ENCODE measurements at places on chromosomes 1 and 21.

GRCh38 chr1:224433701-224434672 is 610 bp downstream of the WDR26 start:
- DNase-seq, result peak; percentile 17

DNA sequence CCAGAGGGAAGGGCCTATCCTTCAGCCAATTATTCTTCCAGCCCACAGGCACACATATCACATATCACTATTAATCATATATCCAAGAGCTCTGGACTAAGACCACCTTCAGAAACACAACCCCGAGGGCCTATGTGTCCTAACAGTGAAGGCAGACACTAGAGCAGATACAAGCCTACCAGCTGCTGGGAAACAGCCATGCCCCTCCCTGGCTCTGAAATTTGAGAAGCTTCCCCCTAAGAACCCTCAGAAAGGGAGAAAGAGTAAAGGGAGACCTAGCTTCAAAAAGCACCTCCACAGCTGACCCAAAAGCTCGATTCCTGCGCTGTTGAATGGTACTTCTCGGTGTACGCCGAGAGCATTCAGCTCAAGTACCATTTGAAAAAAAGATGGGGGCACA is 17.4 kb downstream of the CNN3 start:
- no peak for DNase-seq

GRCh38 chr1:170721621-170722020 is 57.7 kb downstream of the PRRX1 start:
- DNase-seq, result no peak

- no peak for DNase-seq
Measured at GRCh38 chr1:67570486-67571143, 114.4 kb upstream of the GADD45A start.

GRCh38 chr1:55005351-55006140 is 6.8 kb downstream of the BSND start:
- no peak for DNase-seq

GRCh38 chr1:34792424-34792823 is 375 bp upstream of the GJA4 start:
- no peak for DNase-seq

- DNase-seq, result no peak
Measured at GRCh38 chr1:97929874-97930851, 9.3 kb upstream of the DPYD start.

- no peak for DNase-seq
Measured at GRCh38 chr1:181113059-181113641, 24.6 kb downstream of the IER5 start.

GRCh38 chr1:84896279-84896678 is 3.3 kb upstream of the LPAR3 start:
- DNase-seq, result no peak

DNA sequence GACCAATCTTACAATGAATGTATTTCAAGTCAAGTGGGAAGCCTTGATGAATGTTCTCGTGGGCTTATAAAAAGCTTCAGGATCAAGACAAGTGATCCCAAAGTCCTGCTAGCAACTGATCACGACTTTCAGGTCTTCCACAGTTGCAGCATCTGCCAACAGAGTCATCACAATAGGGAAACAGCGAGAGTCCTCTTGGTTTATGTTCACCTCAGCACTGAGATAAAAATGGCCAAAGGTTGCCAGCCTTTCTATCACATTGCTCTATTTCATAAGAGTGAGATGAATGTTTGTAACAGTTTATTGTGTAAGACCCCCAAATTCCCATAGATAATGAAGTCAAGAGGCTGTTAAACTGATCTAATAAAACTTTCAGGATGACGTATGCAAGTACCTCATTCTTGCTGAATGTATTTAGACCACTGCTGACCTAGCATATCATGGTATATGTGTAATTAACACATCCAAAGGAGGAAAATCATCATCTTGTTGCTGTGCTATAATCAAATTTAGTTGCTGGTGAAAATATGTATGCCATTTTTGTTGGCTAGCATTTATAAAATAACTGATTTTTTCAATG is 150.6 kb downstream of the TGFBR3 start:
- no peak for DNase-seq

DNA sequence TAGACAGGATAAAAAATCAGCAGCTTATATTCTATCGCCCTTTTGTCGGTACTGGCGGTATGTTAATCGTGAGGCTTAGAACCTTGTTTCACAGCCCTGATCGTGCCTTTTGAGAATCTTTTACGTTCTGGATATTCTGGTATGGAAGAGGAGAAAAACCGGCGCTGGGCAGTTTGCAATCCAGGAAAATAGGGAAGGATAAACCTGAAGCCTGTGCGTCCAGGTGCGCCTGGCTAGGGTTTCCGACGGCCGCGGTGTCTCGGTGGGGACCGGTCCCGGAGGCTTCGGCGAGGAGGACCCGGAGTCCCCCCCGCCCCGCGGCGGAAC is 258 bp upstream of the SYPL2 start:
- DNase-seq, result no peak

- DNase-seq, result no peak
Measured at GRCh38 chr1:42669936-42670335, 11.7 kb downstream of the PPIH start.

DNA sequence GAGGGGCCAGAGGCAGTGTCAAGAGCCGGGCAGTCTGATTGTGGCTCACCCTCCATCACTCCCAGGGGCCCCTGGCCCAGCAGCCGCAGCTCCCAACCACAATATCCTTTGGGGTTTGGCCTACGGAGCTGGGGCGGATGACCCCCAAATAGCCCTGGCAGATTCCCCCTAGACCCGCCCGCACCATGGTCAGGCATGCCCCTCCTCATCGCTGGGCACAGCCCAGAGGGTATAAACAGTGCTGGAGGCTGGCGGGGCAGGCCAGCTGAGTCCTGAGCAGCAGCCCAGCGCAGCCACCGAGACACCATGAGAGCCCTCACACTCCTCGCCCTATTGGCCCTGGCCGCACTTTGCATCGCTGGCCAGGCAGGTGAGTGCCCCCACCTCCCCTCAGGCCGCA is at the start of gene BGLAP:
Gene BGLAP, plus strand, starts transcription at position 259 of the 400 bp plus-strand sequence. Its CDS starts 48 bp downstream, at position 307.
- DNase-seq, result no peak

GRCh38 chr1:109725510-109725909 is 13.5 kb downstream of the GSTM5 start:
- no peak for DNase-seq

DNA sequence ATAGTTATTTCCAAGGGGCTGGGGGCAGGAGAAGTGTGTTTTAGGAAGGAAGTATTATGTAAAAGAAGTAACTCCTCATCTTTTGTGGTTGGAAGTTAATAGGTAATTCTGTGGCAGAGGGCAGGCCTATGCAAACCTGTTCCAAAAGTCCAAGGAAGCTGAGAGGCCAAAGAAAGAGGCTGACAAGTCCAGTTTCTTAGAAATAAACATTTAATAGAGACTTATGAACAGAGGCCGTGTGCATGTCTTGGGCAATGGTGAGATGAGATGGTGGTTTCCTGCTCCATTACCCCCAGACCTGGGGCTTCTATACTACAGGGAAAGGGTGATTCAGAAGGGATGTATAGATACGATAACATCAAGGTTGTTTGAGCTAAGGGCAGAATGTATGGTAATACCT is 7.6 kb upstream of the CA14 start:
- DNase-seq, result no peak

DNA sequence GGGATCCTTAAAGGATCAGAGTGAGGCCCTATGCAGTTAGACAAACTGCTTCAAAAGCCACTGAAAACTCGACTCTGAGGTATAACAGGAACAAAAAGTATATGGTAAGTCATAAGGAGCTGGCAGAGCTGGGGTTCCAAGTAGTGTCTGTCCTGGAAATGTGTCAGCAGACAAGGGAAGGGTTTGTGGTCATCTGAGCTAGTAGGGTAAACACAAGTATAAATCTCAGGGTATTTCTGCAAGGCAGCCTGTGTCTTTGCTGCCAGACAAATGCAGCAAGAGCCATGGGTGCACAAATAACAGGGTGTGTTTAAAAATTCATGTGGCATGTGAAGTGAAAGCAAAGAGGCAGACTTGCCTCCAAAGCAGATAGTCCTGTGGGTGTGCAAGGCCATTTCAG is 759.0 kb upstream of the ADAMTS5 start:
- DNase-seq, result no peak

GRCh38 chr1:228958121-228958520 is 222.8 kb downstream of the RHOU start:
- DNase-seq, result no peak

DNA sequence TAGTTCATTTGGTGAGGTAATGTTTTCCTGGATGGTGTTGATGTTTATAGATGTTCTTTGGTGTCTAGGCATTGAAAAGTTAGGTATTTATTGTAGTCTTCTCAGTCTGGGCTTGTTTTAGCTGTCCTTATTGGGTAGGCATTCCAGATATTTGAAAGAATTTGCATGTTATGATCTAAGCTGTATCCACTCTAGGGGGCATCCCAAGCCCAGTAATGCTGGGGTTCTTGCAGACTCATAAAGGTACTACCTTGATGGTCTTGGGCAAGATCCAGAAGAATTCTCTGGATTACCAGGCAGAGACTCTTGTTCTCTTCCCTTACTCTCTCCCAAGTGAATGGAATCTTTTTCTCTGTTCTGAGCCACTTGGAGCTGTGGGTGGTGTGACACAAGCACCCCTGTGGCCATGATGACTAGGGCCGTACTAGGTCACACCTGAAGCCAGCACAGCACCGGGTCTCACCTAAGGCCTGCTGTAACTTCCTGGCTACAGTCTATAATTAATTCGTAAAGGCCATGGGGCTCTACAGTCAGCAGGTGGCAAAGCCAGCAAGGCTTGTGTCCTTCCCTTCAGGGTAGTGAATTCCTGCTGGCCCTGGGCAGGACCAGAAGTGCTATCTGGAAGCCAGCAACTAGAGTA is 74.8 kb upstream of the PDE4B start:
- DNase-seq, result no peak

DNA sequence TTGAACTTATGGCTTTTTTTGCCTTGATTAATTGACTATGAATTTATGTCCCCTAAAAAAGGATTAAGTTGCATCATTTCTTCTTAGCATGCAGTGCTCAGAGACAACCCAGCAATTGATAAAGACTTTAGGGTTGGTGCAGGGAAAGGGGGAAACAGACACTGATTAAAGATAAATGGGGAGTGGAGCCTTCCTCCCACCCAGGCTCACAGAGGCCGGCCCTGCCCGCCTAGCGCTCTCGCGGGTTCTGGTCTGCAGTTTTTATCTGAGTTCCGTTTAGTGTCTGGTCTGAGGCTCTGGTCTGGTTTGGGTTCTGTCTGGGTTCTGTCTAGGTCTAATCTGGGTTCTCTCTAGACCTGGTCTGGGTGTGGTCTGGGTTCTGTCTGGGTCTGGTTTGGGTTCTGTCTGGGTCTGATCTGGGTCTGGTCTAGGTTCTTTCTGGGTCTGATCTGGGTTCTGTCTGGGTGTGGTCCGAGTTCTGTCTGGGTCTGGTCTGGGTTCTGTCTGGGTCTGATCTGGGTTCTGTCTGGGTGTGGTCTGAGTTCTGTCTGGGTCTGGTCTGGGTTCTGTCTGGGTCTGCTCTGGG is 48.1 kb downstream of the ABCG1 start:
- no peak for DNase-seq

DNA sequence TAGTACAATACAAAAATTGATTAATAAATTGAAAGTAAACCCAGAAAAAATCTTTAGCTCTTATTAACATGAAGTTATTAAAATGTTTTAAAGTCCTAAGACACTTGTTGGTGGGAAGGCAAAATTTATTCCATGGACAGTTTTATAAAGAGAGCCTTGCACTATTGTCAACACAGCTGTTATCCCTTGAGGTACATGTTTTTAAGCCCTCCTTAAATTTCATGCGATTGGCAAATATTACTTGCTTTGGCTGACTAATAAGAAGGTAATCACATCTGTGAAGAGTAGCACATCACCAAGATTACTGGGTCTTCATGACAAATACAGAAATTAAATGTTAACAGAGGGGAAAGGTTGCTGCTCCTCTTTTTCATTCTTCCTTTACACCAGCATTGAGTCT is 611.1 kb downstream of the BRINP3 start:
- DNase-seq, result no peak

DNA sequence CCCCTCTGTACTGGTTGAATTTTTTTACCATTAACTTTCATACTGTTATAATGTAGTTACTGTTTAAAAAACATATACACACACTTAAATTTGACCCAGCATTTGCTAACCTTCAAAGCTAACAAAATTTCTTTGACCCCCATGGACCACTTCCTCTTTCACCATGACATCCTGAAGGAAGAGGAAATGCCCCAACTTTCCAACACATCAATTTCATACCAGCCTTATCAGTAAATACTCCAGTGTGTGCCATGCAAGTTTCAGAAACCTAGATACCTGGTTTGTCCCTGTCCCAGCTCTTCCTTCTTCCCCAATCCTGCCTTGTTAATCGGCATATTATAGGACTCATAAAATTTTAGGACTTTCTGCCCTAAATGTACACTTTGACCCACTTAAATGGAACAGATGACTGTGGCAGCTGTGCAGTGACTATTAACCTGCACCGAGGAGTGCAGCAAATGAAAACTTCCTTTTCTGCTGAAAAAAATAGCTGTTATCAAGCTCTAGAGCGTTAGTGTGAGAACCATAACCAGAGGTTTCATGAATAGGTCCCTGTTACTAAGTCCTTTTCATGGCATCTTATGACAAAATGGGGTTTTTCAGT is 54.1 kb downstream of the DTL start:
- DNase-seq, result no peak

DNA sequence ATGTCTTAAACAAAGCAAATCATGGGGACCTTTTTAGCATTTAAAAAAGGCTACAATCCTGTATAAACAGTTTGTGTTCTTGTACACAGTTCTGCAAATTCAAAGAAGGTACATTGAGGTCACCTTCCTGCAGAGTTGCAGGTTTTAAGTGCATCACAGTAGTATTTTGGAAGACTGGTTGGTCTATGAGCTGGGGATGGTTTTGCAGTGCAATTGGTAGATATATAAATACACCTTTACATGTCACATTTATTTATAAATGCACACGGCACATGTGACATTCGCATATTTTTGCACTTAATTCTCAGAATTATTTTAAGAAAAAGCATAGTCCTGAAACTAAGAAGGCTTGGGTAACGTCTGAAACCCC is 599 bp upstream of the ITPKB start:
- DNase-seq, result no peak

DNA sequence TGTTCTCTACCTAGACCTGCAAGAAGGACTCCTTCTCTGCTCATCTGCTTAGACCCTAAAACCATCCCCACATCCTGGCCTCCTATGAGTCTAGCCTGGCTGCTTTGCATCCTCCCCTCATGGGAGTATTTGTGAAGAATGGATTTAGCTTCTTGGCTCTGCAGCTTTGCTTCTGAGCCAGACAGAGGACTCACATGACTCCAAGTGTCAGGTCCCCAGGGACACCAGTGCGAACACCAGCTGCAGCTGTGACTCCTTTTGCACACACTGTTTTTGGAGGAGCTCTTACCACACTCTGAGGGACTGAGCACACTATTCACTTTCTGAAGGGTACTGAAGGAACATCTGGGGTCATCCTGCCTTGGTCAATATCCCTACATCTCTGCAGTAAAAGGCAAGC is 131.8 kb upstream of the SGIP1 start:
- DNase-seq, result no peak

DNA sequence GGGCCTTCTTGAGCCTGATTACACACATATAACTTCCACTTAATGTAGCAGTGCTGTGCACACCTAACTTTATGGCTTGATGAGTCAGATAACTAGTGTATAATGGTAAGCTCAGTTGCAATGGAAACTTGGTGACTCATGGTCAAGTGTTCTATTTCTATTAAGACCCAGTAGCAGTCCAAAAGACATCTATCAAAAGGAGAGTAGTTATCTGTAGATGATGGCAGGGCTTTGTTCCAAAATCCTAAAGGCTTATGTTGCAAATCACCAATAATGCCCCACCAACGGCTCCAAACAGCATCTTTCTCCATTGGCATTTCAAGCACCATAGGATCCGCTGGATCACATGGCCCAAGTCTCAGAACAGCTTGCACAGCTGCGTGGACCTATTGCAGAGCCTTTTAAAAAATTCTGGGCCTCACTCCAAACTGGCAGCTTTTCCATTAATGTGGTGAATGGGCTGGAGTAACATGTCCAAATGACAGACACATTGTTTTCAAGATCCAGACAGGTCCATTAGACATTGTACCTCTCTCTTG is 566.8 kb upstream of the USP24 start:
- DNase-seq, result no peak
